ENCODE measurements at places on chromosomes 12 and 14.

- no peak for DNase-seq
Observed at GRCh38 chr14:104307627-104308401, 169.4 kb downstream of the KIF26A start.

- no peak for DNase-seq
Observed at GRCh38 chr12:38056701-38057689, 259.6 kb upstream of the ALG10B start.

- no peak for DNase-seq
Observed at GRCh38 chr14:42624980-42625761, 1018.5 kb downstream of the LRFN5 start.

DNA sequence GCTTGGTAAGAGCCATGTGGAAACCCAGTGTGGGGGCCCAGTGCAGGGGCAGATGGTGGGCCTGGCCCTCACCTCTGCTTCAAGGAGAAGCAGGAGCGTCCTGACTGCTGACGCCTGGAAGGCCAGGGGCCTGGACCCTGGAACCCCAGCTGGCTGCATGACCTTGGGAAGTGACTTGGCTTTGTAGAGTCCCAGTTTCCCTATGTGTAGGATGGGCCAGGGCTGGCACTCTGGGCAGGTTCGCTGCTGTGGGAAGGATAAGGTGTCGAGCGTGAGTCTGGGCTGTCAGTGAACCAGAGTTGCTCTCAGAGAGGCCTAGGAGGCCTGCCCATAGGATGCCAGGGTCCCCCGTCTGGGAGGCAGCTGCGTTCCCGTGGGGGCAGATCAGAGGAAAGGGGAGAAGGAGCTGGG is 43.2 kb downstream of the TRAFD1 start:
- peak; percentile 41 for DNase-seq

DNA sequence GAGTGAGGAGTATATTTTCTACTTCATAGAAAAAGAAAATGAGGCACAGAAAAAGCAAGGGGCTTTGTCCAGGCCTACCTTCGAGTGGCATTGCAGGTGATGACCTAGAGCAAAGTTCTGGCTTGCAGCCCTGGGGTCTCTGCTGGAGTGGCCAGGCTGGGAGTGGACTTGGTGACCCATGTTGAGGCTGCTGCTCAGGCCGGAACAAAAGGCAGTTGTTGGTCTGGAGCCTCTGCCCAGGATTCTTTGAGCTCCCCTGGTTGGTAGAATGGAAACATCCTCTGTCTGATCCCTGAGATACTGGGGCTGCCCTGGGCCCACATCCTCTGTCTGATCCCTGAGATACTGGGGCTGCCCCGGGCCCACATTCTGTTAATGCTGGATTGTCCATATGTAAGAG is 86.1 kb downstream of the ADCK1 start:
- no peak for DNase-seq

DNA sequence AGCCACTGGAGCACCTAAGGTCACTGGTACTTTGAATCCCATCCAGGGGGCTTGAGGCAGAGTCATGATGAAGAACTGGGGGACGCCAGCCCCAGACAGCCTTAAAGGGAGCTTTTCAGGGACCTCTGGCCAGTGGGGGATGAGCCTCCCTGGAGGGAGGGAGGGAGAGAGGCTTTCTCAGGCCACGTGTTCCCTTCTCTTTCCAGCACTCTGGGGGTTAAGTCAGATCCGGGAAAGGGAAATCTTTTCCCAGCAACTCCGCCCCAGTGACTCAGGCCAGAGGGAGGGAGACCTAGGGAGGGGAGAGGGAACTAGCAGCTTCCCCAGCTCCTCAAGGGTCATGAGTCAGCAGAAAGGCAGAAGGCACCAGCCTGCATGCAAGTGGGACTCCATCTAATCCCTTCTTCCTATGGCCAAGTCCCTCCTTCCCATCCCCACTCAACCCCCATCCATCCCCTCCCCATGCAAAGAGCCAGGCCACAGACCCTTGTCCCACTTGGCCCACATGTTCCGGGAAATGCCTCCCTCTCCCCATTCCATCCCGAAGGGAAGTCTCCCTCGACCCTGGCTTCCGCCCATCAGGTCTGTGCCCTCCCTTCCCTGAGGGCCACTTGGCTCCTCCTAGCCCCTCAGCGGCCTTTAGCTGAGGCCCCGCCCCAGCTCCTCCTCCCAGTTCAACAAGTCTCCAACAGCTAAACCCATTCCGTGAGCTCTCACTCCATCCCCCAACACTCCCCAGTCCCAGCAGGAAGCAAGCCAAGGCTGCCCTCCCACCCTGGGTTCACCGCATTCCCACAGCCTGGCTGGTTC is 5.6 kb downstream of the TNFRSF1A start:
- peak; percentile 100 for DNase-seq
